ENCODE measurements at places on chromosomes 3 and 15.

GRCh38 chr15:42891569-42891968 is 29.0 kb downstream of the TTBK2 start:
- no peak for DNase-seq

DNA sequence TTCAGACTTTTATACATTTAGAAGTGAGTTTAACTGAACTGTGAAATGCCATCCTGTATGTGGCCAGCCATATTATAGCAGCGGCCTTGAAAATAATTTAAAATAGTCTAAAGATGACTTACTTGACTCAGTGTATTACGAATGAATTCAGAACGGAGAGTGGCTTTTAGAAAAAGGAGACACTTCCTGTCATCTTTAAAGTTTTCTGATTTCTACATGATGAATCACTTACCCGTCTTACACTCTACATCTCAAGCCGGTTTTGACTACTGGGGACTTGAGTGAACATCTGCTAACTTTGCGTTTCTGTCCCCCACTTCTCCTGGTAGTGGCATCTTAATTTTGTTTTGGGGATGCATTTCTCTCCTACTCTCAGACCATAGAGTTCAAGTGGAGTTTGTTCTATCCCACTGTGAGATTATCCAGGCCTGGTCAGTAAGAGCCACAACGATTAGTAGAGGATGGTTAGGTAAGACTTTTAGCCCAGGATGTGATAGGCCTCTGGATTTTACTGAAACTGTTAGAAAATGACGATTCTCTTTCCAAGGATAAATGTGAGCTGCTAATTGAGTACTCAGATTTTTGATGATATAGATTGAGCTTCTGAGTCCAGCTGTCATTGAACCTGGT is 175.4 kb upstream of the CADPS start:
- no peak for DNase-seq

DNA sequence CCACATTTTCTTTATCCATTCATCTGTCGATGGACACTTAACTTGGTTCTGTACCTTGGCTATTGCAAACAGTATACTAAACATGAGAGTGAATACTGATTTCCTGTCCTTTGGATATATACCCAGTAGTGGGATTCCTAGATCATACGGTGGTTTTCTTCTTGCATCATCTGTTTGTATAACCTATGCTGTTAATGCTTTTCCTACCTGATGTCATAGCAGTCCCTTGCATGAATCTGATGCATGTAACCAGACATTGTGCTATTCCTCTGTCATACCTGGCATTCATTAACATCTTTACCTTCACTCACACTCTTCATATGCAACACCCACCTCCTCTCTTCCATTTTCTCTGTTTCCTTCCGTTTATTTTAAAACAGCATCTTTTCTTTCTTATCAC is 185.2 kb downstream of the KLHL25 start:
- DNase-seq = no peak

DNA sequence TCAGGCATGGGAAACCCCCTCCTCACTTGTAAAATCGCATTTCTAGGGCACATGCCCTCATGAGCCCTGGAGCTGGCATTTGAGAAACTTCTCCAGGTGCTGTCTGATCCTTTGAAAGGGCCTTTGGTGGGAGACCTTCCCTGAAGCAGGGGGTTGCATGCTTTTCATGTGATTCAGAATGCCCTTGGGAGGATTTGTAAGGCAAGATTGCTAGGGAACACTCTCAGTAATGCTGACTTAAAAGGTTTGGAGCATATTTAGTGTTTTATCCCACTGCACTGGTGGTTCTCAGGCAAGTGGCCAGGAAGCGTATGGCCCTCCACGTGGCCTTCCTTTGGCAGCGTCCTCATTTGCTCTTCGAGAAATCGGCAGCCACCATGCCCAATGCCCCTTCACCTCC is 164.1 kb downstream of the ARRDC4 start:
- DNase-seq = no peak

- DNase-seq = no peak
Observed at GRCh38 chr3:181075098-181075497, 85.6 kb upstream of the DNAJC19 start.

GRCh38 chr15:94236608-94237007 is 5.2 kb downstream of the MCTP2 start:
- DNase-seq = no peak

DNA sequence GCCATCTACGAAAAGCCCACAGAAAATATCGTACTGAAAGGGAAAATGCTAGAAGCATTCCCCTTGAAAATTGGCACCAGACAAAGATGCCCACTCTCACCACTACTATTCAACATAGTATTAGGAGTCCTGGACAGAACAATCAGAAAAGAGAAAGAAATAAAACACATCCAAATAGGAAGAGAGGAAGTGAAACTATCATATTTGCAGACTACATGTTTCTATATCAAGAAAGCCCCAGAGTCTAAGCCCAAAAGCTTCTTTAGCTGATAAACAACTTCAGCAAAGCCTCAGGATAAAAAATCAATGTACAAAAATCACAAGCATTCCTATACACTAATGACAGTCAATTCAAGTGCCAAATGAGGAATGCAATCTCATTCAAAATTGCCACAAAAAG is 15.6 kb downstream of the OR5K3 start:
- DNase-seq = no peak

- DNase-seq = no peak
Observed at GRCh38 chr3:32883817-32884216, 66.0 kb downstream of the TRIM71 start.

- DNase-seq = no peak
Observed at GRCh38 chr3:193776626-193777358, 183.8 kb downstream of the OPA1 start.

Measured in T follicular helper cell (primary cell).